NCI-H1436 treated with DMSO at 0.1 percent for 48 hours (cell line): ENCODE measurements at places on chromosomes 1 and 21.
A peak's percentile ranks its signal among the peaks of the same experiment; 100 is the strongest.

- no peak for DNase-seq
Observed at GRCh38 chr1:214645712-214646111, 42.7 kb downstream of the CENPF start.

DNA sequence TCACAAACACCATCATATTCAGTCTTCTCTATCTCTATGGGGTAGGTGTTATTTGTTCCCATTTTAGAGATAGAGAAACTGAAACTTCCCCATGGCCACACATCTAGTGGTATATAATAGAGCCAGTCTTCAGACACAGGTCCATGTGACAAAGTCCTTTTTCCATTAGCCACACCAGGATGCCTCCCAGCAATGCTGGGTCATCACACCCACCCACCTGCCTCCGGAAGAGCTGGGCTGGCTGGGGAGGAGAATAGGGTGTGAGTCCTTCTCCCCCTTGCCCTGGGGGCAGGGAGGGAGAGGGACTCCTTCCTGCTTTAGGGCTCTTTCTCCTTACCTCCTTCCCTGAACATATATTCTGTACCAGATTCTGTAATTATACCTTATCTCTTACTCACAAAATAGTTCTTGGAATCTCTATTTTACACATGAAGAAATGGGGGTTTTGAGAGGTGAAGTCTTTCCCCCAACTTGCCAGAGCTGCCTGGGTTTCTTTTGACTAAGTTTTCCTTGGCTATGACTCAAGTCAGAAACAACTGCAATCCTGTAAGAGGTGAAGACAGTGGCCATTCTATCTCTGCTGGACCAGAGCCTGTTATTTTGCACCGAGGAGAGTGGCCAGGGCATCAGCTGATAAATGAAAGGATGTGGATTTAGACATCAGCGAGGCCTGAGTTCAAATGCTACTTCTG is 30.0 kb downstream of the SOX13 start:
- DNase-seq = no peak

GRCh38 chr1:214537219-214537618 is 14.2 kb downstream of the PTPN14 start:
- DNase-seq = no peak

DNA sequence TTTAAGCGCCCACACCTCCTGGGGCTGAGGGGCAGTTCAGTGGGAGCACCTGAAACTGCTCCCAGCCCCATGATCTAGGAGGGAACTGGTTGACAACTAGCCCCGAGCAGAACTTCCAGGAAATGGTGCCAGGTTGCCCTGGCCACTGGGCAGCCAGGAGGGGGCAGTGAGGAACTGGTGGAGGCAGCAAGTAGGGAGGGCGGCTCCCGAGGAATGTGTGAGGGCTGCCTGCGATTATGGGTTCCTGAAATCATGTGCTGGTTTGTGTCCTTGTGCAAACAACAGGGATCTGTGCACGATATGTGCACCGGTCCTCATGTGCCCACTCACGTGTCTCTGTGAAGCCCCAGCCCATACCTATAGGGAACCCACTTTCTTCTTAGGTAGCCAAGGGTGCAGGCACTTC is 9.9 kb downstream of the GPR3 start:
- no peak for DNase-seq

GRCh38 chr1:150168960-150169601 is 19.4 kb downstream of the PLEKHO1 start:
- DNase-seq = no peak

DNA sequence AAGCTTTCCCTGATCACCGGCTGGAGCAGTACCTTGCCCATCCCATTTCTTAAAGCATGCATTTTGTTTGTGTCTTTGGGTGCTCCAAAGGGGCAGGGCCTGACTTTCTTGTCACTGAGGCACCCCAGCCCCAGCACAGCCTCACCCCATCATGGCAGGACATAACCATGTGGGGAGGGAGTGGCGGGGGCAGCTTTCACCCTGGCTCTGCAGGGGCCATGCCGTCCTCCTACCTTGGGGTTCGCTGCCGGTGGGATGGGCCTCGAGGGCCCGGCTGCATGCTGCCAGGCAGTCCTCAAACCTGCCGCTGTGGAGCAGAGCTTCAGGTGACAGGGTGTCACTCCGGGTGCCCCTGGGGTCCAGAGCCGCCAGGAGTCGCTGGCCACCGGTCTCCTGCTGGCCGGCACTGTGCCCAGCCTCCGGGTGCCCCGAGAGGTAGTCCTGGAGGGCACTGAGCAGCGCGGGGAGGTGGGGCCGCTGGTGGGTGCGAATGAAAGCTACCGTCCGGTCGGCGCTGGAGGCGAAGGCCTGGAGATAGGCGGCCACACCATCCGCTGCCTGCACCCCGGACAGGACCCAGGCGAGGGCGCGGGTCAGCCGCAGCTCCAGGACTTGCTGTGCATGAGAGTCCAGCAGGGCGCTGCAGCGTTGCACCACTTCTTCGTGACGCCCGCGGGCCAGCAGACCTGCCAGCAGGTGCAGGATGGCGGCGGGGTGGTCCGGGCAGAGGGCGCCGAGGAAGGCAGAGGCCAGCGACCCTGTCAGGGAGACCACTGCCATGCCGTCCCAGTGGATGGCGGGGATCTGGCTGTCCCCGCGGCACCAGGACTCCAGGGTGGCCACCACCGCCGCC is 1.5 kb downstream of the TTC34 start:
- no peak for DNase-seq

DNA sequence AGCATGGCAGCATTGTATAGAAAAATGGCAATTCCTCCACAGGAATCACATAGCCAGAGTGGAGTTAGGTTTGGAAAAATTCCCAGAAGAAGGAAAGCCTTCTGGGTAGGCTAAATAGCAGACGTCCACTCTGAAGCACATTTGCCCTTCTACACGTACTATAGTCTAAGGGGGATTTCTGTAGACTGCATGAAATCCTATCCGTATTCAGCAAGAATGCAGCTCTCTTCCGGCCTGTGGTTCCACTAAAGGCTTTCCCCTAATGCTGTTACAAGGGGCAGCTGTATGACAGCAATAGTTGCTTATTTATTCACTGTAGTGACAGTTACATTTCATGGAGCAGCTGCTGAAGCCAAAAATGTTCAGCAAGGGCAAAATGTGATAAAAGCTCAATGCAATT is 263.6 kb downstream of the RWDD3 start:
- DNase-seq = no peak

DNA sequence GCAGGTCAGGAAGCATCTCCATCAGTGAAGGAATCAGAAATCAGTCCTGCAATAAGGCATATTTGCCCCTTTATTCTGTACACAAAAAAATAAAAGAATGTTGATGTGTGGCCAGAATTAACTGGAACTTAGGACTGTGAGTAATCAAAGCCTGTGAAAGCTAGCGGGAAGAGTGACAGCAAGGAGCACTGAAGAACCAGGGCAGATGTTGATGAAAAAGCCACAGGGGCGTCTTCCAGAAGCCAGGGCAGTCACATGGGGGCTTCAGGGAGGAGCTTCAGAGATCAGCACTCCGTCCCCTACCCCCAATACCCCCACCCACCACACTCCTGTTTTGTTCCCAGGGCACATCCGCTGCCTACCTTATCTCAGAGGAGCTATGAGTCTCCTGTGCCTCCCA is 502.8 kb downstream of the AJAP1 start:
- DNase-seq = no peak

- DNase-seq = no peak
Observed at GRCh38 chr1:44724955-44725698, 5.8 kb downstream of the RNU5D-1 start.

DNA sequence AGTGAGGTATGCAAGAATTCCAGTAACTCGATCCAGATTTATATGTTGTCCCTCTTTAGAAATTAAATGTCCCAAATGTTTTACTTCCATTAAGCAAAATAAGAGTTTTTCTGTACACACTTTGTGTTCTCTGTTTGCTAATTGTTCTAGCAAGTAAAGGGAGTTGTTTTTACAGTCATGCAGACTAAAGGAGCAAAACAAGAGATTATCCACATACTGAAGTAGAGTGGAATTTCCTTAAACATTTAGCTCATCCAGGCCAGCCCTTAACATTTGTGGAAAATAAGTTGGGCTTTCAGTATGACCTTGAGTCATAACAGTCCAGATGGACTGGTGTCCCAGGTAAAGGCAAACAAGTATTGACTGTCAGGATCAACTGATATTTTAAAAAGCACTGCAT is 44.1 kb upstream of the TINAGL1 start:
- DNase-seq = no peak

DNA sequence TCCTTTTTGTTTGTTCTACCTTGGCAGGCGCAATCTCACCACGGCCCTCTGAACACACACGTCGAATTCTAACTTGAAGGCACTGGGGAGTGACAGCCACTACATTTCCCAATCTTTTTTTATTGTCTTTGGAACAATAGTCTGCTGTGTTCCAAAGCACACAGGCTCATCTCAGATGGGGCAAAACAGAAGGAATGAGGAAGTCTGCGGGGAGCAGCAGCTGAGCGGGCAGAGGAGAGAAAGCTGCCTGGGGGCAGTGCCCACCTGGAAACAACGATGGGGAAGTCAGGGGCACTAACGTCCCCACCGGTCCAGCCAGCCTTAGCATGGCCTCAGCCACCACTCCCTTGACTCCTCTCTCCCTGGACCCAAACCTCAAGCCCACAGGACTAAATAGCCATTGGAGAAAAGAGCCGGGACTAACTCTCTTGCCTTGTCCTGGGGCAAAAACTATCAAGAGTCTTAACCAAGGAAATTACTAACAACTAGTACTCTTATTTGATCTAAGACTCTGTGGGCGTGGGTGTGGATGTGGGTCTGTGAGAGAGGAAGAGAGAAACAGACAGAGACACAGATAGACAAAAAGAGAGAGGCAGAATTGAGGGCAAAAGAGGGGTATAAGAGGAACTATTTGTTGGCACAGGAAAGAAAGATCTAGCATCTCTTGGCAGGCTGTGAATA is 34.2 kb downstream of the SYF2 start:
- DNase-seq = no peak

DNA sequence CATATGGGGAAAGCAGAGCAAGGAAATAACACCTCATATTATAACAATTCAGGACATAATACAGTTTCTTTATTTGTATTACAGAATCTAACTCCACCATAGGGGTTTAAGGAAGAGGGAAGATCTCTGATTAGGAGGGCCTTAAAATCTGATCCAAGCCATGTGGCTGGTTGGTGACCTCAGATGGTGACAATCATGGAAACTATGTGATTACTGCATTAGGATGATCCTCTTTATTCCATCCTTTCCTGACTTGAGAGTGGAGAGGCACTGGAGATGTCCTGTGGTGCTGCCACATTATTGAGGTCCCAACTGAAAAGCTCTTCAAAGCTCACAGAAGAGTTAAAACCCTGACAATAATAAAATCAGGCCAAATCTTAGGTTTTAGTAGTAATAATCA is 168.1 kb upstream of the BEND5 start:
- no peak for DNase-seq

DNA sequence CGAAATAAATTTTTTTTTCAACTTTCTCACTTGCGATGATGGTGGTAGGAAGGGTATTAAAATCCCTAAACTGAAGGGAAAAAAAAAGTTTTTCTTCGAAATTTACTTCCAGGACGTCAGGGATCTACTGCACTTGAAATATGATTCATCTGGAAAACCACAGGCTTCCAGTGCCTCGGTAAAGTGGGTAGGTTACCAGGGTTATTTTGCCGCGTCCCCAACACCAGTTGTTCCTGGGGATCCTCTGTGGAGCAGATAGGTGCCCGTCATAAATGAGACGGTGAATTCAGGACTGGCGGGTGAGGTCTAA is 773 bp downstream of the RABIF start:
- DNase-seq = no peak

DNA sequence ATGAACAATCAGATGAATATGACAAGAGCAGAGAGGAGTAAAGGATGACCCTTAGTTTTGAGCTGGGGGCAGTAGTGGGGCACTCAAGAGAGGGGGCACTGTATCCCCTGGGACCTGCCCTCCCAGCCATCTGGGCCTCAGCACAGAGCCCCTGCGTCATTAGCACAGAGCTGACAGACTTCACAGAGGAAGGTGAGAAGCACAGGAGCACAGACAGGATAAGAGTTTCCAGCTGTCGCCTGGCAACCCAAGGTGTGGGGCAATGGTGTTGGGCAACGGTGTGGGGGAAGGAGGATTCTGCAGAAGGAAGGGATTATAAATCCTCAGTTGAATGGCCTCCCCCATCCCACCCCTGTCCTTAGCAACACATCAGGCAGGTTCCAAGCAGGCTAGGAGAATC is 30.2 kb downstream of the RAB3B start:
- DNase-seq = peak; percentile 22

DNA sequence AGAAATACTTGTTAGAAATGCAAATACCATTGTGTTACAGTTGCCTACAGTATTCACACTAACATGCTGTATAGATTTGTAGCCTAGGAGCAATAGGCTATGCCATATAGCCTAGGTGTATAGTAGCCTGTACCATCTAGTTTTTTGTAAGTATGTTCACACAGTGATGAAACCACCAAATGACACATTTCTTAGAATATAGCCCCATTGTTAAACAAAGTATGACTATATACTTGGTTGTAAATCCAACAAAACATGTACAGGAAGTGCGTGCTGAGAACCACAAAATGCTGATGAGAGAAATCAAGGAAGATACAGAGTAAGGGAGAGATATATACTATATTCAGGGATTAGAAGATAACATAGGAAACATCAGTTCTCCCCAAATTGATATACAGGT is 92.2 kb downstream of the POU2F1 start:
- no peak for DNase-seq

DNA sequence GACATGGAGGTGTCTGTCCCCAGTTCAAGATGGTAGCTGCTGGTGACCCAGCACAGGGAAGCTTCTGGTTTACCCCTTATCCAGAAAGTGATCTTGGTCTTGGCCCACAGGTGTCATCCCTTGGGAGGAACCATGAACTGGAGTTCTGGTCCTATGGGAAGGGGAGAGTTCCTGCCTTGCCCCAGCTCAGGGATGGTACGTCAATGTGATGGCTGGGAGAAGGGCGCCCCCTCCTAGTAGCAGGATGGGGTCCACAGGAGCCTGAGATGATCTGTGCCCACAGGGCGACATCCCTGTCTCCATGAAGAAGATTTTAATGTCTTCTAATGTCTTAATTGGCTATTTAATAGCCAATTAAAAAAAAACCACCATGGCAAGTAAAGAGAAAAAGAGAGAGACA is 249.8 kb downstream of the SIPA1L2 start:
- no peak for DNase-seq

DNA sequence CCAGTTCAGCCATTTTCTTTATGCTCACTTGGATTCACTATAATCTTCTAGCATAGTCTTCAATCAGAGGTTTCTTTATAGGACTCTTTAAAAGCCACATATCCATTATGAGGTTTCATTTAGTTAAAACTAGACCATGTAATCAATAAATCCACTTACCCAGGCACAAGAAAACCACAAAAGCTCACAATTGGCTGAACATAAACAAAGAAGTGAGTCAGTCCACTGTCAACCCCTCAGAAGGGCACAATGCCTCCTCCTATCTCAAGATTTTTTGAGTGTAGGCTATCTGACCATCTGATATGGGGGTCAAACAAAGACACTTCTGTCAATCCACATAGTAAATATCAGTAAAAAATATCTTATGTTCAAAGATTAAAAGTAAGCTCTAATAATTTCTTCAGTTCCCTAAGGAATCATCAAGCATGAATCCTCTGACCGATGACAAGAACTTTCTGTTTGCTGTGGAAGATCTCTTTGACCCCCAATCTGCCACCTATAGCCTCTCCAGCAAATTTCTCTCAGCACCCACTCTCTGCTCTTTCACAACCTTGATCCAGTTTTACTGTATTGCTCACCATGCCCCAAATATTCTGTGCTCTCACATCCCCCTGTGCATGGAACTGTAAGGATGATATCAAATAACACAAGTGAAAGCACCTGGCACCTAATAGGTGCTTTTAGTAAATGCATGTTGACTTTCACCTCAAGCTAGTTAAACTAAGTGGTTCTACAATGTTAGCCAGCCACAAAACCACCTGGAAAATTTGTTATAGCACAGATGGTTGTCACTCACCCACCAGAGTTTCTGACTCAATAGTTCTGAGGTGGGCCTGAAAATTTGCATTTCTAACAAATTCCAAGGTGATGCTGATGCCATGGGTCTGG is 16.7 kb downstream of the RAB3B start:
- DNase-seq = peak; percentile 96
